Left hindlimb (tissue), 1 donor: ENCODE measurements at places on chromosomes 7 and 10.

DNA sequence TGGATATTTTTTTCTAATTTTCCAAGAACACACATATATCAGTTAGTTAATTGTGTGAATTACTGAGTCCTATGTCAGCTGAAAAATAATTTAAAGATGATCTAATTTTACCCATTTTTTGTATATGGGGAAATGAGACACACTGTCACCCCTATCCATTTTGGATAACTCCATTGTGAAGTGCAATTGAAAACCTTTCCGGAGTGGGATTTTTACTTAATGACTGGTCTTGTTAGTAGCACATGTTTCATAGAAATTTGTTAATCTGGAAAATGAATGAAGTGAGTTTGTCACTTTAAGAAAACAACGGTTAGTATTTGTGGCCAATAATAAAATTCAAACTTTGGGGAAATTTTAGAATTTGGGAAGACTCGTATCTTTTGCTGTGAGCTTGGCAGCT is 2.0 kb downstream of the GARS1 start:
- DNase-seq = no peak

DNA sequence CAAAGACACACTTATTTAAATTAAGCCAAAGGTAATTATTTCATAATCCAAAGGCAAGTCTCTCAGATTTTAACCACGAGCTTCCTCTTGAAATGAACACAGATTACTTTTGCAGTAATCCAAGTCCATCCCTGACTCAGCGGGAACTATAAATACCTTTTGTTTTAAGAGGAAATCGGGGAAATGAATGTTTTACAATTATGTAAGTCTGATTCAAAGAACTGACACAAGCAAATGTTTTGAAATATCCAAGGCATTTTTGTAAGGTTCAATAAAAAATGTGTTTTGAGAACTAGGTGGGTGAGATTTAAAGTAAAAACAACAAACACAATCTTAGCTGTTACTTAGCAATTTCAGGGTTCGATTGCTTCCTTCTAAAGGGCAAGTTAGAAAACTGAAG is 179.8 kb upstream of the ASAH2 start:
- DNase-seq = no peak

DNA sequence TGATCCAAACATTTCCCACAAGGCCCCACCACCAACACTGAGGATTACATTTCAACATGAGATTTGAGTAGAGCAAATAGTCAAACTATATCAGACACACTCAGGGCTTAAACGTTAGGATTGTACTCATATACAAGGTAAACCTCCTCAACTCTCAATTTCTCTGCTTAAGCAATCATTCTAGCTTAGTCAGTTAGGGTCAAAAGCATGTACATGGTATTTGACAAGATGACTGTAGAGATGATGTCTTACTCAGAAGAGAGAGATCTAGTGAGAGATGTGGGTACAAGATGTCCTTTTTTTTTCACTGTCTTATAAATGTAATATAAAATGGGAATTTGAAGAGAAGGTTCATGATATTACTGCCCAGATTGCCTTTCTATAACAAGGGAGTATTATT is 270.1 kb downstream of the PRKG1 start:
- no peak for DNase-seq

- no peak for DNase-seq
These were observed 4.8 kb upstream of the ADD3 start for GRCh38 chr10:110002801-110003523.

- no peak for DNase-seq
These were observed 14.6 kb upstream of the FAM180A start for GRCh38 chr7:135763261-135763660.

GRCh38 chr7:85234730-85235129 is 47.9 kb upstream of the SEMA3D start:
- DNase-seq = no peak
